ENCODE measurements at places on chromosomes 7 and 10.

GRCh38 chr10:62817766-62818425 lies 1.7 kb upstream of the EGR2 start:
- peak; percentile 82 for DNase-seq

GRCh38 chr10:132276179-132276675 lies 31.5 kb downstream of the STK32C start:
- DNase-seq, result peak; percentile 38

GRCh38 chr10:79431428-79431827 lies 14.0 kb downstream of the ZCCHC24 start:
- DNase-seq, result no peak

DNA sequence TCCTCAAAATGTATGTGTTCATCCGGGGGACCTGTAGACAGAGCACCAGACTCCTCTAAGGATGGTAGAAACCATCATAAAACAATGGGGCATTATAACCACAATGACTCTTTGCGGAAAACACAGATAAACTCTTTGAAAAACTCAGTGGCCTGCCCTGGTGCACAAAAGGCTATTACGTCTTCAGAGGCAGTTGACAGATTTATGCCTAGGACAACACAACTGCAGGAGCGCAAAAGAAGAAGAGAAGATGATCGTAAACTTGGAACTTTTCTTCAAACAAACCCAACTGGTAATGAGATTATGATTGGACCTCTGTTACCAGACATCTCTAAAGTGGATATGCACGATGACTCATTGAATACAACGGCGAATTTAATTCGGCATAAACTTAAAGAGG lies 6.0 kb downstream of the RBM48 start:
- no peak for DNase-seq

DNA sequence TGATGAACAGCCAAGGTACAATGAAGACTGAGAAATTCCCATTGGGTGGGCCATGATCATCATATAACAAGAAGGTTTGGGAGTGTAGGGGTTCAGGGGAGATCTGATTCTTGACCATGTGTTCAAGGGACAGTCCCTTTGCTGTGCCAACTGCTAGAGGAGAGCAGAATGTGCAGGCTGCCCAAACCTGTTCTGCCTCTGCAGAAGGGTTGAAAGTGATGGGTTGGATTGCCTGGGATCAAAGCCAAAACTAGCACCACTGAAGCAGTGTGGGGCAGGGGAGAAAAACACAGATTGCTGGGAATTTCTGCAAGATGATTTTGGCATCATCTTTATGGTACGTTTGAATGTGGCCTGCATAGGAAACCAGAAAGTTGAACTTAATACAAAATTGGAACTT lies 303.9 kb downstream of the OTUD1 start:
- no peak for DNase-seq

DNA sequence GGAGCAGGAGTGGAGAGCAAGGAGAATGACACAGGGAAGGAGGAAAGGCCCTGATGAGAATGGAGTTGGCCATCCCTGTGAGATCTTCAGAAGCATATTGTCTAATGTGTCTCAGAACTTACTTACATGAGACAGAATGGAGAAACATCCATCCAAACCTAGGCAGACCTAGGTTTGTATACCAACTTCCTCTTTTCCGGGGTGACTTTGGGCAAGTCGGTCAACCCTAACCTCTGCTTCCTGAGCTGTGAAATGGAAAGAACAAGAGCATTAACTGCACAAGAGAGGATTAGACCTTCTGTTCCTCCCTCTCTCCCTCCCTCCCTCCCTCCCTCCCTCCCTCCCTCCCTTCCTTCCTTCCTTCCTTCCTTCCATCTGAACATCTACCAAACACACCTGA lies 4.5 kb downstream of the GHRHR start:
- no peak for DNase-seq

DNA sequence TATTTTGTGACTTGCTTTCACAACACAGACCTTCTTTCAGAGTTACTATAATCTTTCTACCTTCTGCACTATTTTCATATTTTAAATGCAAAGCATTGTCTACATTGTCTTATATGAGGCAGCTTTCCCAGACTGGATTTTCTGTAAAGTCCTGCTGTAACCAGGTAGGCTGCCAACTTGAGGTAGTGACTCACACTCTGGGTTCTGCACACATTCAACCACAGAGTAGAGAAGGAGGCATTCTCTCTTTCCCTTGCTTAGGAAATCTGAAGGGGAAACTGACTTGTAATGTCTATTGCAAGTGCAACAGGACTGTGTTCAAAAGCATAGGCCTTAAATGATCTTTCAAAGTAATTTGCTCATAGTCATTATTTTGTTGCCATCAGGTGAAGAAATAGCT lies 461.4 kb downstream of the GRM8 start:
- DNase-seq, result no peak

GRCh38 chr7:138961159-138961558 lies 20.0 kb downstream of the KIAA1549 start:
- DNase-seq, result no peak

DNA sequence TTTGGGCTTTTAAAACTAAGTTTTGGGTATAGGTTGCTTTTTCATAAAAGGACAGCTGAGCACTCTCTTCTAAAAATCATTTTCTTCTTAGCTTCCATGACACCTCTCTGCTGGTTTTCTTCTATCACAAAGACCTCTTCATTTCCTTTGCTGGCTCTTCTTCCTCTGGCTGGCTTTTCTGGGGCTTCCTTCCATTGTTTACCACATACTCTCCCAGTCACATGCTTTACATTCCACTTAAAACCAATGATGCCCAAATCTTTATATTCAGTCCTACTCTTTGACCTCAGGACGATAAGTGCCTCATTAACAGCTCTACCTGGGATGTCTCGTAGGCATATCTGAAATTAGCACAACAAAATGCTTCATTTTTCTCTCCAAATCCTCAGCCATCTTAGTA lies 26.8 kb downstream of the FAM133B start:
- no peak for DNase-seq

GRCh38 chr10:14660831-14661230 lies 113.9 kb downstream of the FAM107B start:
- no peak for DNase-seq

- DNase-seq, result no peak
Measured at GRCh38 chr7:82678716-82679115, 235.1 kb upstream of the CACNA2D1 start.

- DNase-seq, result no peak
Measured at GRCh38 chr7:128840326-128841170, 10.3 kb downstream of the FLNC start.

DNA sequence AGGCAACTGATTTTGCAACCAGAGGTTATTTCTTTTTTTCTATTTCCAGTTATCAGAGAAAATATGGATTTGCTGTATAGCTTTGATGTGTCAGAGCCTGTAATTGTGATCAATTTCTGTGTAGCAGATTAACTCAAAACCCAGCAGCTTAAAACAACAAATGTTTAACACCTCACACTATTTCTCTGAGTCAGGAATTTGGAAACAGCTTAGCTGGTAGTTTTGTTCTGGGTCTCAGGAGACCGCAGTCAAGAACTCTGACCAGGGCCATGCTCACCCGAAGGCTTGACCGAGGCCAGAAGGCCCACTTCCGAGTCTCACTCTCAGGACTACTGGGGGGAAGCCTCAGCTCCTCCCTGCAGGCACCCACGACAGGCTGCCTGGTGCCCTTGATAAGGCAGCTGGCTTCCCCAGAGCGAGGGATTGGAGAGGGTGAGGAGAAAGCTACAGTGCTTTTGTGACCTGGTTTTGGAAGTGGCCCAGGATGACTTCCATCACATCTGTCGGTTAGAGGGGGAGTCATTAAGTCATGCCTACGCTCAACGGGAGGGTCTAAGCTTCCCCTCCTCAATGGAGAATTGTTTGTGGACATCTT lies 105.7 kb upstream of the SHH start:
- DNase-seq, result no peak

DNA sequence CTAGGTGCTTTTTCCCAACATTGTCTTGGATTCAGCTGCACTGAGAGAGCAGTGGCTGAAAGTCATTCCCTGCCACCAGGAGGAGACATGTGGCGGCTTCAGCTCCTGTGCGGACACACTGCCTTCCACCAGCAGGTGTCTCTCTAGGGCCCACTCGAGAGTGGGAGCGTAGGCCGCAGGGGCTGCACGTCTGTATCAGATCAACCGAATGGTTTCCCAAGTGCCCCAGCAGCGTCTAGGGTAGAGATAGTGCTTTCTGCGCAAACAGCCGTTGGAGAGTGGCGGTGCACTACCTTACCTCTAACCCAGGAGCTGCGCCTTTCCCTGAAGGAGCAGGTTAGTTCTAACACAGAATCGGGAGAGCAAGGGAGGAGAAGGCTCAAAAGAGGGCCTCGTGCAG lies 31.7 kb downstream of the PAPOLB start:
- DNase-seq, result peak; percentile 69

- DNase-seq, result no peak
Measured at GRCh38 chr10:70634011-70634410, 31.5 kb upstream of the PRF1 start.

- DNase-seq, result peak; percentile 60
Measured at GRCh38 chr10:71218046-71218650, 5.8 kb downstream of the UNC5B start.

DNA sequence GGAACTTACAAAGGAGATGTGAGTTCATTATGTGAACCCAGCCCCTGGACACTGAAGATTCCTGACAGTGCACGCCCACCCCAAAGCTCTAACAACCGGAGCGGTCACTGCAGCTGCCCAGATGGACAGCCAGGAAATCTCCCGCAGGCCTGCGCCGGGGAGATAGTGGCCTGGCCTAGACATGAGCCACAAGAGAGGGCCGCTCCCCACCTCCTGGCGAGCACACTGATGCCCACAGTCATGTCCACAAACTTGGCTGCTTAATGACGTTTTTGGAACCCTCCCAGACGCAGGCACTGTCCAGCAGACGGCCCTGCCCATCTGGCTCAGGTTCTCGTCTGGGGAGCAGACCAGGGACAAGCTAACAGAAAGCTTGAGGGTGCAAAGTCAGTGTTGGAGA lies 34.2 kb downstream of the TCERG1L start:
- DNase-seq, result no peak

DNA sequence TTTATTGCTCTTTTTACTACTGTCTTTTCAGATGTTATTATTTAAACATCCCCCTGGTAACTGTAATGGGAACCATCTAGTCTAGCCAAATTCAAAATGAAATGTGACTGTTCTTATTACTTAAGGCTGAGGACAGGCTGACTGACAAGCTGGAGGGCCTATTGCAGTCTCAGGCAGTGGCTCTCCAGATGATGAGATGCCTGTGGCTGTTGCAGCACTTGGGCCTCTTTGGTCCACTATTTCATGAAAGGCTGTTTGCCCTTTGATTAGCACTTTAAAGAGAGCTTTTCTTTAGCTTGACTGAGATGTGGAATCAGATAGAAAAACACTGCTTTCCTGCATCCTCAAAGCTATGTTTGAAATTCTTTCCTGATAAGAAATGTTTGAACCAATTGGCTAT lies 540.5 kb downstream of the SORCS3 start:
- no peak for DNase-seq

- no peak for DNase-seq
Measured at GRCh38 chr10:85919491-85920021, 447.0 kb downstream of the GRID1 start.
